ENCODE measurements at places on chromosomes 11 and 22.

GRCh38 chr11:96180341-96180740 lies 162.7 kb downstream of the MAML2 start:
- DNase-seq: no peak

DNA sequence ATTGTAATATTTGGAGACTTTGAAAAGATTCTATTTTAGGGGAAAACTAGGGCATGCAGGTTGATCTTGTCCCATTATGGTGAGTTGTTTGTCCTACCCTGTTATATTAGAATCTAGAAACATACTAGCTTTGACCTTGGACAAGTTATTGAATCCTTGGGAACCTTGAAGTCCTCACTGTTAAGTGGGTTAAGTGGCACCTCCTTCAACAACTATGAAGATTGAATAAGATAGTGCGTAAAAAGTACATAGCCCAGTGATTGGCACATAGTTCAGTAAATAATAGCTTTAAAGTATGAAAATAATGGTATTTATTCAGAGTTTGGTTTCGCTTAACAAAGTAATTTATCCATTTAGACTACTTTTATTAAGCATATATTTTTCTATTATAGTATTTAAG lies 51.6 kb downstream of the MTMR3 start:
- no peak for DNase-seq

GRCh38 chr11:102831489-102832440 lies 11.6 kb downstream of the MMP3 start:
- DNase-seq: no peak

GRCh38 chr11:7499081-7499480 lies 13.8 kb downstream of the OLFML1 start:
- DNase-seq: no peak

- DNase-seq: no peak
Measured at GRCh38 chr11:33321422-33321821, 64.2 kb downstream of the HIPK3 start.

DNA sequence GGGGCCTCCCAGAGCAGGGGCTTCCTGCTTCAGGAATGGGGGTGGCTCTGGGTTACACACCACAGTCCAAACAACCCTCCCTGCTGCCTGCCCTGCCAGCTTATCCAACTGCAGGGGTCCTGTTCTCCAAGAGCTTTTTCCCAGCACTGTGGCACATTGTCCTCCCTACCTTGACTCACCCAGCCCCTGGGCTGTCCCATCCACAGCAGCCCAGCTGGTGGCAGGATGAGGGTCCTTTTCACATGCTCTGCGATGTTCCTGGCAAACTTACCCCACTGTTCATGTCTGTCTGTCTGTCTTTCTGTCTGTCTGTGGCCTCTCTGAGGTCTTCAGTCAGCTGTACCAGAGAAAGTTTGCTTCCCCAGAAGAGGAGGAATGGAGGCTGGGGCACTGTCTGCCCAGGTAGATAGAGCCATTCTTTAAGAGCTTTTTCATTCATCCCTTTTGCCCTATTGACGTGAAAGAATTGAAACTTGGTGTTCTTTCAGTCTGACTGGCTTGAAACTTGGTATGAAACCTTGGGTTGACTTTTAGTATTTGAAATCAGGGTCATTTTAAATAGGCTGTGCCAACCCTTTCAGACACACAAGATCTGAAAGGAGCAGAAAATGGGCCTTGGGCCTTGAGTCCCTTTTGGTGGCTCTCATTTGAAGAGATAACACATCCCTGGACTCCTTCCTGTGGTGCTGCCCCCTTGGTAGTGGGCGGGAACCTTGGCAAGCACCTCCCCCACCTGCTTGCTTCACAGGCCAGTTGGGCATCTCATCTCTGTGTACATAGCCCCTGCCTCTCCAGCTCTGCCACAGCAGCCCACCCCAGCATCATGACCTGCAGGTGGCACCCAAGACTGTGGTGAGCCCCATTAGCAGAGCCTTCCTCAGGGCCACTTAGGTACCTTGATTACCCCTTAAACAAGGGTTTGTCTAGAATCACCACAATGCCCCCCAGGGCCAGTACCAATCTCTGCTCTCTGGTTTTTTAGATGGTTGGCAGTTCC lies 74.6 kb upstream of the SUSD2 start:
- DNase-seq: no peak

GRCh38 chr11:82895437-82896091 lies 4.7 kb downstream of the PRCP start:
- no peak for DNase-seq

DNA sequence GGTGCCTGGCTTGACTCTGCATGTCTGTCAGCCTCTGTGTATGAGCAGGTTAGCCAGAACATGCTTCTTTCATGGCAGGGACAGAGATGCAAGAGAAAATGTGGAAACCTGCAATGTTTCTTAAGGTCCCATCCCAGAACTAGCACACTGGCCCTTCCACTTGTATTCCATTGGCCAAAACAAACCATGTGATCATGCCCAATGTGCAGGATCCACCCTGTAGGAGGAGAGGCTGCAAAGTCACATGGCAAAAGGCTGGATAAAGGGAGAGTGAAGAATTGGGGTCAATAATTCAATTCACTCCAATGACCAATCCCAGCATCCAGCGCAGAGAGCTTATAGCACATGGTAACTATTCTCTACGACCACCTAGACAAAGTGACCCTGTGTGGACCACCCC lies 405.5 kb downstream of the MIAT start:
- no peak for DNase-seq

DNA sequence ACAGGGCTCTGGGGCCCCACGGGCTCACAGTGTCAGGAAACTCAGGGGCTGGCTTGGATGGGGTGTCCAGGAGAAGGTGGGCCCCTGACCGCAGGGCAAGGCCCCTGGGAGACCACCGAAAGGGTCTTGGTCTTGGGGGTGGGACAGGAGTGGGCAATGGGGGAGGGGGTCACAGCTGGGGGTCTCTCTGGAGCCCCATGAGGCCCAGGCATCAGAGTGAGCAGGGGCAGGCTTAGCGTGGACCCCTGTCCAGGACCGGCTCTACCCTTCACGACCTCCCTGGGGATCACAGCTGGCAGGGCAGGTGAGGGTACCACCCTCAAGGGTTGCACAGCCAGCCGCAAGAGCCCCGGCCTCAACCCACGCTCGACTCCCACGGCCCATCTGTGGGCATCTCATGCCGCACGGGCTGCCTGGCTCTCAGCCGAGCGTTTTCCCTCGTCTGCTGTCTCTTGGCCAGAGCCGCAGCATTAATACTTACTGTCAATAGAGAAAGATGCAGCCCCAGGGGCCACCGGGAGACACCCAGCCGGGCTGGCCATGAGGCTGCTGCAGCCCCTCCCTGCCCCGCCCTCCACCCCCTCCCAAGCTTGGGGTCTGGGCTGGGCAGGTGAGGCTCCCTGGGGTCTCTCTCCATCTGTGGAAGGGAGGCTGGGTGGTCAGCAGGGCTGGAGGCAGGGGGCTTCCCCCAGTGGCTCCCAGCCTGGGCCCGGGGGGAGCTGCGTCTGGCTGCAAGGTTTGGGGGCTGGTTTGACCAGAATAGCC lies 662 bp downstream of the MUC5B start:
- DNase-seq: no peak

DNA sequence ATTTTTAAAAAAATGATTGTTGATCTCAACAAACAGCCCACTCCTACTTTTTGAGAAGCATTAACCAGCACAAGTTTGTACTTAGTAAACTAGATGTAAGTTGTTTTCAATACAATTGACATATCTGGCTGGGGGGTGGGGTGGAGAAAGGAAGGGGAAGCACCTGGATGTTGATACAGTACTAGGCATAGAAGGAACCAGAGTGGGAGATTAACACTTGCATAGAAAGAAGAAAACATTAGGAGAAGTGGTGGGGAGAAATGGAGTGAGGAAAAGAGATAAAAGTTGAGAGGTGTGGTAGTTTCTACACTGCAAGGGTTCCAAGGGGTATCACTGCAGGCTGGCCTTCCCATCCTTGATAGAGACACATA lies 10.6 kb upstream of the GAB2 start:
- DNase-seq: no peak

DNA sequence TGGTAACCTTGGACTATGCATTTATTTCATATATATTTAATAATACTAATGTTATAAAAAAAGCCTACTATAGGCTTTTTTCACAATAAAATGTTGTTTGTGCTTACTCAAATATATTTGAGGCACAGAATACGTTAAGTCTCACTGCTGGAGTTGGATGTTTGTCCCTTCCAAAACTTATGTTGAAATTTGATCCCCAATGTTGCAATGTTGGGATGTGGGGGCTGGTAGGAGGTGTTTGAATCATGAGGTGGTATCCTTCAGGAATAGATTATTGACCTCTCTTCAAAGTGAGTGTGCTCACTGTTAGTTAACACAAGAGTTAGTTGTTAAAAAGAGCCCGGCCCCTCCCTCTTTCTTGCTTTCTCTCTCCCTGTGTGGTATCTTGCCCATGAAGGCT lies 1295.9 kb downstream of the JRKL start:
- no peak for DNase-seq

DNA sequence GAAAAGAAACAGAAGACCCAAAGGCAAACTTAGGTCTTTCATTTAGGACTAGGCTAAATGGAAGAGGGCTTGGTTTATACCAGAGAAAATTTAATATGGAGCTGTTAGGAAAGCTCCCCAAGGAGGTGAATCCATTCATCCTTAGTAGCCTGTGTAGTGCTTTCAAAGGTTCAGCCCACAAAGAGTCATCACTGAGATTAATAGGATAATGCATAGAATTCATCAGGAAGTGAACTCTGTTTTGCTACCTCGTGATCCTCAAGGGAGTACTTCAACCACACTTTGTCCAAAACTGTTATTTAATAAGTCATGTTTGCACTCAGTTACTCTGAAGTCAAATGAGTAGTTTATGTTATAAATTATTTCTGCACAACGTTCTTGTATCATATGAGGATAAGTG lies 43.3 kb upstream of the MMP7 start:
- DNase-seq: no peak

- DNase-seq: peak; percentile 23
Measured at GRCh38 chr11:116180806-116181600, 591.8 kb downstream of the BUD13 start.
